ENCODE measurements at places on chromosomes 7 and 10.

DNA sequence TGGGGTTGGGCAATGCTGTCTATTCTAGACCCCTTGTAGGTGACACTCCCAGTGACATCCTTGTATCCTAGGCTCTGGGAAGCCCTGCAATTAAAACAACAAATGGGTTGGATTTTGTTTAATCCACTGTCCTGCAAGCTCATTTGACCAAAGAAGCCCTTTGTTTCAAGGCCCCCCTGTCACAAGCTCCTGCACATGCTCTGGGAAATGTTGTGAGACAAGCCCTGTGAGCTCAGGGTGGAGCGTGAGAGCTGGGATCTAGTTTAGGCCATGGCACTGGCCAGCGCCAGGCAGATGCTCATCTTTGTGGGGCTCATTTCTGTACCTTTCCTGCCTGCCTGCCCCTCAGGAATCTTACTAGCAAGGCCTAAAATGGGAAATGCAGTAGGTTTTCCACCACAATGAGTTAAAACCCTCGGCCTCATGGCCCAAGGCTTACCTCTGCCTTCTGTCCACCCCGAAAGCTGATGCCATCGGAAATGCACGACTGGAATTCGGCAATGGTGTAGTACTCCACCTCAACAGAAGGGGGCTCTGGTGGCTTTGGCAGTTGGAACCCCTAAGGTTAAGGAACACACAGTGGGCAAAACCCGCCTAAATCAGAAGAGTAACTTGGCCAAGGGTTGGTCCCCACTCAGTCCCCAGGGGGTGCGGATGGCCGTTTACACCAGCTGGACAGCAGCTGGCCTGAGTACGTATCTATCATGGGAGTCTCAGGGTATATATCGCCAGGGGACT is 112.0 kb downstream of the NEURL1 start:
- DNase-seq, result no peak

GRCh38 chr10:121503587-121504051 is 94.6 kb downstream of the FGFR2 start:
- DNase-seq, result no peak

GRCh38 chr7:19090526-19090925 is 26.9 kb downstream of the TWIST1 start:
- no peak for DNase-seq

GRCh38 chr7:111088328-111088727 is 2.6 kb upstream of the LRRN3 start:
- DNase-seq, result no peak

- DNase-seq, result no peak
Measured at GRCh38 chr7:153943861-153944260, 108.3 kb upstream of the DPP6 start.

DNA sequence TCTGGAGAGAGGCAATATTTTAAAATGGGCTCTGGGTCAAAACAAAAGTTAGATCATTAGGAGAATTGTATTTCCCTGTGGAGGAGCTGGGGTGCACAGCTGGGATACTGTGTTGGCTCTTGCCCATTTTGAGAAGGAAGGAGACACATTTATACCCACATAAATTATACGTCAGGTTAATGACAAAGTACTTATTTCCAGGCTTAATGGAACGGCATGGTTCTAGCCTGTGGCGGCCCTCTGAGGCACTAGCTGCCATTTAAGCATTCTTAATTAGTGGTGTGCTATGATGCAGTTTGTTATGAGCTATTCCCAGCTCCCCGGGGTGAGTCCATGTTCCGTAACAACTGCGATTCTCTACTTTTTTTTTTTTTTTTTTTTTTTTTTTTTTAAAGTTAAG is 193.5 kb downstream of the SEC23IP start:
- DNase-seq, result no peak

- DNase-seq, result no peak
Measured at GRCh38 chr7:82932516-82932915, 230.2 kb downstream of the PCLO start.

- DNase-seq, result no peak
Measured at GRCh38 chr7:37853468-37853867, 5.1 kb downstream of the NME8 start.

DNA sequence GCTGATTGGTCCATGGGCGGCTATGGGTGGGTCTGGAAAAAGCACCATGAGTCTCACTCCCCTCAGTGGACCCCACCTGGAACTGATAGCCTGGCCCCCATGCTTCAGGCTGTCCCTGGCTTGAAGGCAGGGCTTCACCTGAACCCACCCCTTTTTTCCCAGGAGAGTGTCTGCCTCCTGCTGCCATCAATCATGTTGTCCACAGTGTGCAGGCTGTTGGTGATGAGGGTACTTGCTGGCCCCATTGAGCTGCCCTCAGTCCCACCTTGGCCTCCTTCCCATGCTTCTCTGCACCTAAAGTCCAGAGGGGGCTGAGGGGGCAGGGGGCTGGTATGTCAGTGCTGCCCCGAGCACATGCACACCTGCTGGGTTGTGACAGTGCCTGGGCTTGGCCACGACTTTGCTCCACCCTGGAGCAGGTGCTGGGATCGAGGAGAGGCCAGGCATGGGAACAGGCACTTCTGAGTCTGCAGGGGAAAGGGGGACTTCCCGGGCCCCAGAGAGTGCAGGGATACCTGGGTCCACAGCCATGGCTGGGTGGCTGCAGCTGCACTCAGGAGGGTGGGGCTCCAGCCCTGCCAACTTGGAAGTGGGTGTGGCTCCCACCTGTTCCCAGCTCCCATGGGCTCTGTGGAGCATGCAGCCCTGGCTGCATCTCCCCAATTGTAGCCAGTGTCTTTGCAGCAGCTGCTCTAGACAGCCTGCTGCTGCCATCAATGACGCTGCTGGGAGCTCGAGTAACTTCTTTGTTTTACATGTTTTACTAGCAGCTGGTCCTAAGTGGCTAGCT is 56.9 kb downstream of the ADK start:
- no peak for DNase-seq

DNA sequence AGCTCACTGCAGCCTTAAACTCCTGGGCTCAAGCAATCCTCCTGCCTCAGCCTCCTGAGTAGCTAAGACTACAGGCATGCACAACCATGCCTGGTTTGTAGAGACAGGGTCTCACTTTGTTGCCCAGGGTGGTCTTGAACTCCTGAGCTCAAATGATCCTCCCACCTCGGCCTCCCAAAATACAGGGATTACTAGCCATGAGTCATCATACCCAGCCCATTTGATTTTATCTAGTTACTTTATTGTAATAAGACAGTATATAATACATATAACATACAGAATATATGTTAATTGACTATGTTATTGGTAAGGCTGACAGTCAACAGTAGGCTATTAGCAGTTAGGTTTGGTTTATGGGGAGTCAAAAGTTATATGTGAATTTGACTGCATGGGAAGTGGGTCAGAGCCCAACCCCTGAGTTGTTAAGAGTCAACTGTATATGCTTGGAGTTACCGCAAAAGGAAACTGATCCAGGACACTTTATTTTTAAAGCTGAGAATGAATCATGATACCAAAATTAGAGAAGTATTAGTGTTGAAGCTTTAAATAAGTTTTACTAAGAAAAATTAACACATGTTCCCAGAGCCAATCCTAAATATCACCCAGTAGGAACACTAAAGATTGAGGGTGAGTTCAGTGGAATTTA is 20.7 kb upstream of the KMT2E start:
- DNase-seq, result no peak

GRCh38 chr7:135147899-135148721 is at the start of gene TMEM140:
TSS of gene TMEM140 (plus strand) at chr7:135148072. CDS start at chr7:135164442, 16,370 bp downstream.
- no peak for DNase-seq

GRCh38 chr7:37982423-37982822 is 62.0 kb downstream of the EPDR1 start:
- DNase-seq, result no peak

- no peak for DNase-seq
Measured at GRCh38 chr10:71627956-71628355, 91.6 kb downstream of the C10orf105 start.

DNA sequence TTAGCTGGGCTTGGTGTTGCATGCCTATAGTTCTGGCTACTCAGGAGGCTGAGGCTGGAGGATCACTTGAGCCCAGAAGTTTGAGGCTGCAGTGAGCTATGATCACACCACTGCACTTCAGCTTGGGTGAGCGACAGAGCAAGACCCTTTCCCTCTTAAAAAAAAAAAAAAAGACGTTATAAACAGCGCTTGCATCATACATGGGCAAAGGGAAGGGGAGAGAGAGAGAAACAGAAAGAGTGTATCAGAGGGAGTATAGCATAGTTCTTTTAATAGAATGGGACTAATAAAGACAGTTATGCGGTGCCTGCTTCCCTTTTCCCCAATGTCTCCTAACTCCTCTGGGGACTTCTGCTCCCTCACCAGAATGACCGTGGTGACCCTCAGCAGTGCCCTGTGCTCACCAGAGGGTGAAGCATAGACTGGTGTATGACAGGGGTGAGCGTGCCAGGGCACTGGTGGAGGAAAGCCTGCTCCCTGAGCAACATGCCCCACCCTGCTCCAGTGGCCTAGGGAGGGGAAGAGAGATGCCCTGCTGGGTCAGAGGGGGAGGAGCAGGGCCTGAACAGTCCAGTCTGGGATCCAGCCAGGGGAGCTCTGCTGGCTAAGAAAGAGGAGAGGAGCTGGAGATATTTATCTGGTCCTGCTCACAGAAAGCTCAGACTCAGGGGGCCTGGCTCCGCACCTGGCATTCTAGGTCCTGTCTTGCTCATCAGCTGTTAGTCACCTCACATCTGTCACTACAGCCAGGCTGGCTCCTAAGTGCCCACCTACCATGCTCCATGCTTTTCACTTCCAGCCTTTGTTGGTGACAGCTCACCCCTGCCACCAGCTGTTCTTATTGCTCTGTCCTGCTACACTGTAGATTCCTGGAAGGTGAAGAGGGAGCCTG is 2.2 kb downstream of the PDZD7 start:
- DNase-seq, result no peak

GRCh38 chr10:33772370-33773252 is 438.1 kb upstream of the NRP1 start:
- DNase-seq, result no peak

DNA sequence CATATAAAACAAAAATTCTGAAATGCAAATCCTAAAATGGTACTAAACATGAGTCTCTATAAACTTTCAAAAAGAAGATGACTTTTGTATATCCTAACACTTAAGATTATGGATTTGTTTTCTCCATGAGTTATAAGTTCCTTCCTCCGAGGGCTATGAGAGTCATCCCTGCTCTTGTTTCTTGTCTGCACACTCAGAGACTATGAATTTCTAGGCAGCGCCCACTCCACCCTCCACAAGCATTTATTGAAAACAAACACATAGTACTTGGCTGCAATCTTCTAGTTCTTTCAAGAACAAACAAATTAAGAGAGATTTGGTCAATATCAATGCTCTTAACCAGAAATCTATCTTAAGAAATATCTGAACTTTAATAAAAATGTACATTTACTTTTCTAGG is 211.7 kb downstream of the DKK1 start:
- no peak for DNase-seq

GRCh38 chr7:150806454-150806853 is 5.9 kb downstream of the TMEM176A start:
- DNase-seq, result no peak

DNA sequence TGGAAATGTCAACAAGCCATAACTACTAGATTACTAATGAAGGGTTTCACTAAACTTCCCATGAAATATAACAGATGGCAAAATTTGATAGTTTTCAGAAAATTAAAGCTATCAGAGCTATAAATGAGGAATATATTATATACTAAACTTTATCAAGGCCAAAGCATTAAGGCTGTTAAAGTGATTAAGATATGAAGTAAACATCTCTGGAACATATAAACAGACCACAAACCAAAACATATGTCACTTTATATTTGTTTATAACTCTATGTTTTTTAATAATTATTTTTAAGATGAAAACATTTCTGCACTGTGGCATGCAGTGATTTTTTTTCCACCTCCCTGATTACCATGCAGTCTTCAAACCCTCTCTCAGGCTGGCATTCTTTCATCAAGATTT is 120.2 kb downstream of the REEP3 start:
- DNase-seq, result no peak

DNA sequence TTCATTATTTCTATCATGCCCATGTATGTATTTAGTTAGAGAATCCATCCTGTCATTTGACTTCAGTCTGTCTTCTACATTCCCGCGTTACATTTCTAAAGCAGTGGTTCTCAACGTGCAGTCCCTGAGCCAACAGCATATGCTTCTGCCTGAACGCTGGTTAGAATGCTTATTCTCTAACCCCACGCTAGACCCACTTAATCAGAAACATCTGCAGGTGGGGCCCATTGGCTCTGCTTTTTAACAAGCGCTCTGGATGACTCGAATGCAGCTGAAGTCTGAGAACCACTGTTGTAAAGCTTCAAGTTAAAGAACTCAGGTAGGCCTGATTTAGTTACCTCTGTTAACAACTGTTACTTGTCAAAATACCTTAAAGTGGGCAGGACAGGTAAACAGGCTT is 38.2 kb downstream of the NEUROD6 start:
- DNase-seq, result no peak

DNA sequence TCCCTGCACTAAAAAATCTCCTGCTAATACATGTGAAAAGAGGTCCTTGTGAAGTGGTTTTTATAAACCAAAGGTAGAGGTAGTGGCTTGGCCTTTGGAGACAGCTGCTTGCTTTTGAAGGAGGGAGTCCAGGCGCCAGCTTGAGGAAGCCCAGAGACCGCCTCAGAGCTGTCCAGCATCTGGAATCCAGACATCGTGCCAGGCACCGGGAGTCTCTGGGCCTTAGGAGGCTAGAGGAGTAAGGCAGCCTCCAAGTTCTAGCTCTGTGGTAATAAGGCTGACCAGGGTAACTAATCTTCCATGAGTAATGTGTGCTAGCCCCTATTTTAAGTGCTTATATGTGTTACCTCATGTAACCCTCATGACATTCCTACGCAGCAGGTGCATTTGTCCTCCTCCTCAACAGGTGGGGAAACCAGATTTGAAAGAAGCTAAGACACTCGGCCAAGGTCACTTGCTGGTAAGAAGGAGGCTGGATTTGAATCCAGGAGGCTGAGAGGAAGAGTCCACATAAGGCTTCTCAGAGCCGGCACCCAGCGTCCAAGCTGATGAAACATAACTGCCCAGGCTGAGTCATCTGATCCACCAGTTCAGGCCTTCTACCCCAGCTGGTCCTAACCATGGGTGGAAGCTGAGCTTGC is 26.1 kb downstream of the PRLHR start:
- no peak for DNase-seq

DNA sequence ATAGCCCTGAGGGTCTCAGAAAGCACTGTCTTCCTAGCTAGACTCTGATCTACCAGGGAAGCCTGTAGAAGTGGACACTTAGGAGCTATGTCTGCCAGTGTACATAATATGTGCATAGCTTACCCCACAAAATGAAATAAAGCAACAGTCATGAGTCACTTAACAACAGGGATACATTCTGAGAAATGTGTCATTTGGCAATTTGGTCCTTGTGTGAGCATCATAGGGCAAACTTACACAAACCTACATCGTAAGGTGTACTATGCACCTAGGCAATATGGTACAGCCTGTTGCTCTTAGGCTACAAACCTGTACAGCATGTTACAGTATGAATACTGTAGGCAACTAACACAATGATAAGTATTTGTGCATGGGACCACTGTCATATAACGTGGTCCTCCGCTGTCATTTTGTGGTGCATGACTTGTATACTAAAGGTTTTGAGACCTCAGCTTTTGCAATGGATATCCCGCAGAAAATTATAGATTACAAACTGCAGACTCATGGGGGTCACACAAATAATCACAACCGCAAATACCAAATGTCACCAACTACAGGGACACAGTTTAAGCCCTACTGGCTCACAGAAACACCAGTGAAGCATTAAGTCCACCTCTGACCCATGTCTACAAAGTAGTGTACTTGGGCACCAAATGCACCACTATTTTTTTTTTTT is 1.7 kb downstream of the URGCP start:
- DNase-seq, result no peak

GRCh38 chr10:36092116-36092515 is 450.0 kb upstream of the FZD8 start:
- no peak for DNase-seq

- no peak for DNase-seq
Measured at GRCh38 chr7:85469446-85470010, 282.7 kb upstream of the SEMA3D start.

Data from stimulated activated CD4-positive, alpha-beta T cell treated with anti-CD3 and anti-CD28 coated beads, Interleukin-15, amount 100 ng/mL, for 48 hours (primary cell).